ENCODE measurements at places on chromosomes 5 and 9. TPM values are rescaled to one million over a fixed set of nuclear protein-coding genes. Genes with fewer than 3 reads are reported as not detected.

The ZNF367 gene
- total RNA-seq = 9.2 TPM

DNA sequence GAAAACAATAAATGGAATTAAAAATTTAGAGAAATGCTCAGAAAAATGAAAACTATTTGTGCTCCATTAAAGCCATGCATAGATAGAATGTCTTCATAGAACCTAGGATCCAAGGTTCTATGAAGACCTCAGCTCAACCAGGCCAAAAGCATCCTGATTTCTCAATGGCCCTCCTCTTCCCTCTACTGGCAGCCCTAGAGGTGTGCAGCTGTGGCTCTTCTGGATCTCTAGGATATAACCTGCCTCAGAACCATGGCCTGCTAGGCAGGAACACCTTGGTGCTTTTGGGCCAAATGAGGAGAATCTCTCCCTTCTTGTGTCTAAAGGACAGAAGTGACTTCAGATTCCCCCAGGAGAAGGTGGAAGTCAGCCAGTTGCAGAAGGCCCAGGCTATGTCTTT, 15.1 kb downstream of the IFNA1 start:
- H3K27ac ChIP-seq = no peak overlapping the region
- H3K36me3 ChIP-seq = no peaks in the 10 kb centered on the region
- H3K4me1 ChIP-seq = no peaks in the 10 kb centered on the region
- no peak overlapping the region for H3K4me3 ChIP-seq

- no peak overlapping the region for H3K27ac ChIP-seq
- H3K4me1 ChIP-seq = no peaks in the 10 kb centered on the region
Measured at GRCh38 chr5:172117977-172118701, 69.9 kb downstream of the STK10 start.

- H3K4me3 ChIP-seq = peak overlapping the region; percentile 29
- DNase-seq = no peak
- no peaks in the 10 kb centered on the region for H3K27me3 ChIP-seq
- no peaks in the 10 kb centered on the region for H3K36me3 ChIP-seq
- H3K4me1 ChIP-seq = no peaks in the 10 kb centered on the region
Measured at GRCh38 chr9:8823131-8823895, 1023.7 kb upstream of the DMAC1 start.
